ENCODE measurements at places on chromosomes 11 and 22. TPM values are rescaled to one million over a fixed set of nuclear protein-coding genes. Genes with fewer than 3 reads are reported as not detected.

Gene CCDC73
- polyA plus RNA-seq, result 0.26 TPM

GRCh38 chr11:3101921-3102640 is 44.9 kb upstream of the CARS1 start:
- no peak for DNase-seq

Gene NADSYN1
- polyA plus RNA-seq, result 32.2 TPM

Gene CALCA
- polyA plus RNA-seq, result 14.2 TPM

- DNase-seq, result no peak
Measured at GRCh38 chr11:113001709-113002108, 40.5 kb downstream of the NCAM1 start.

Gene GNAZ
- 6.4 TPM for polyA plus RNA-seq

GRCh38 chr22:19992481-19992911 is 24.1 kb downstream of the ARVCF start:
- DNase-seq, result no peak

DNA sequence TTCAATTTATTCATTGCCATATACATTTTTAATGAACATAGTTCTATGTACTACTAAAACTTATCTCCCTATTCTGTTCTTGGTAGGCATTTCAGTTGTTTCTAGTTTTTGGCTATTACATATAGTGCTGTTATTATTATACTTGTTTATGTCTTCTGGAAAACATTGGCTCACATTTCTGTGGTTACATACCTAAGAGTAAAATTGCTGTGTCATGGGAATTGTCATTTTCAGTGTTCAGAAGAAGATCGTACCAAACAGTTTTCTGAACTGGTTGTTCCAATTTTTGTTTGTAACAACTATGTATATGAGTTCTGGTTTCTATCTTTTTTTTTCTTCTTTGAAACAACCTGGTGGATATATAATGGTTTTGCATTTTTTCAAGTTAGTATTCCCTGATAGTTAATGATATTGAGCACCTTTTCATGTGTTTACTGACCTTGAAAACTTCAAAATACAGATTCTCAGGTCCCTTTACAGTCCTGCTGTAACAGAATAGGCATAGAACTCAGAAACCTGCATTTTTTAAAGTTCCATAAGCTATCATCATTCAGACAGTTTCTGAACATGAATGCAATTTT is 230.7 kb downstream of the JRKL start:
- no peak for DNase-seq

GRCh38 chr22:26574001-26574723 is 15.8 kb downstream of the TPST2 start:
- no peak for DNase-seq

Gene CSNK2A3
- polyA plus RNA-seq, result 3.0 TPM

DNA sequence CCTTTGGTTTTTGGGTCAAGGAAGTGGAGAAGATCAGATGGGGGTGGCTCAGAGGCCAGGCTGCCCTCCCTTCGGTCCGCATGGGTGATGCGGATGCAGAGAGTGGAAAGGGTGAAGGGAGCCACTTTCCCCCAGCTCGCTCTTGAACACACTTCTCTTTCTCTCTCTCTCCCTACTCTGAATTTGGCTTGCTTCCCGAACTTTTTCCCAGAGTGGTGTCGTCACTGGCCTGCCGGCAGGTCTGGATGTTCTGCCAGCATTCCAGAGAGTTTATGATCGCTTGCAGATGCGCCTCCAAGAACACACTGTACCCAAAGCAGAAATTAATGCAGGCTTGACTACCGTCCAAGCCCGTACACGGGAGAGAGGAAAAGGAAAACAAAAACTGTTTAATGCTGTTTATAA is 103.2 kb downstream of the ZBTB16 start:
- peak; percentile 89 for DNase-seq

DNA sequence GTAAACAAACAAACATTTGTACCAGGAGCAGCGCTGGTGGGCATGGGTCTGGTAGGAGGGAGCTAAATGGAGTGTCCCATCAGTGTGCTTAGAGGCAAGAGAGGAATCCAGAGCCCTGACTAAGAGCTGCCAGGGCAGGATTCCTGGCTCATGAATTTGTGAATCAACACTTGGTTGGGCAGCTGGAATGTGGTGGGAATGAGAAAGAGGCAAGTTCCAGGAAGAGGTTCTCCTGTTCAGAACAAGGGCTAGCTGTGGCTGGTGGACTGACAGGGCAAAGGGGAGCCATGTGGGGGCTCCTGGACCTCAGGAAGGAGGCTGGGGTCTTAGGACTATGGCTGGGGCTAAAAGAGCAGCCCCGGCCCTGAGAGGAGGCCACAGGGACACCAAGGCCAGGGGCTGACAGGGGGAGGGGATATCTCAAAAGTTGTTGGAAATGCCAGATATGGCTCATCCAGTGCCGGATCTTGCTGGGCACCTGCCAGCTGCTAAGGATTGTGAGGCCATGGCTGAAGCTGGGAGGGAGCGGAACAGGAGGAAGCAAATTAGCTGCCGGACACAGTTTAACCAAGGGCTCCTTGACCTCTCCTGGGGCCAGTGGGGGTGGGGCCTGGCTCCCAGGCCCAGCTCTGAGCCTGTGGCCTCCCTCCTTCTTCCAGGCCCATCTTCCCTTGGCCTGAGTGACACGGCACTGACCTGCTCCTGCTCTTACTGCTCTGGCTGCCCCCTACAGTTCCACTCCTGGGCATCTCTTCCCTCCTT is 14.6 kb upstream of the P2RY6 start:
- DNase-seq, result peak; percentile 59

DNA sequence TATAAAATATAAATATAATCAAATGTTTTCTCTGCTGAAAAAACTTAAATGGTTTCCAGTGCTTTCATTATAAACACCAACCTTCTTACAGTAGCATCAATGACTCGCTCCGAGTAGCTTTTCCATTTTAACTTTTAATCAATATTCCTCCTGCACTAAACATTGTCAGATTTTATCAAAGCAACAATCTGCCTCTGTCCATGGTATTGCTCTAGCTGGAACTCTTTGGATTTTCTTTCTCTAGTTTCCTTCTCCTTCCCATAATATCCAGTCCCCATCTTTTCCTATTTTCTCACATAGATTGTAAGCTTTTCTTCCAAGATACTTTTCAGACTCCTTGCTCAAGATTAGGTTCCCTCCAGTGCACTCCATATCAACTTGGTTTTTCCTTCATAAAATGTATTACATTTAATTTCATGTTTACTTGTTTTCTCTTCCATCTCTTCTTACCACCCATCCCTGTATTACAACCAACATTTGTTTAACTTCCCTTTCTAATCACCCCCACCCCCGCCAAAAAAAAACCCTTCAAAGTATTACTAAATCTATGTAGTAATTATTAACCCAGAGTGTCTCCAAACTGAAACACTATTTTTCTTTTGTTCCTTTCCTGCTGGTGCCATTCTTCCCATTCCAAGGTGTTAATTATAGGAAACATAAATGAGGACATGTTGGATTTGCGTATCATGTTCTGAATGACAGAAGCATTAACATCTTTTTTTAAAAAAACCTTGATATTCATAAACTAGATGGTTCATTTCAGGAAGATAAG is 716.5 kb downstream of the NELL1 start:
- DNase-seq, result no peak

Gene OTOG
- 0.27 TPM for polyA plus RNA-seq

Gene BAIAP2L2
- 1.3 TPM for polyA plus RNA-seq

- no peak for DNase-seq
Measured at GRCh38 chr11:57571606-57572005, 4.1 kb upstream of the UBE2L6 start.

- no peak for DNase-seq
Measured at GRCh38 chr22:49899530-49899929, 18.7 kb downstream of the ALG12 start.

GRCh38 chr22:32854351-32854804 is 52.9 kb downstream of the TIMP3 start:
- DNase-seq, result no peak

DNA sequence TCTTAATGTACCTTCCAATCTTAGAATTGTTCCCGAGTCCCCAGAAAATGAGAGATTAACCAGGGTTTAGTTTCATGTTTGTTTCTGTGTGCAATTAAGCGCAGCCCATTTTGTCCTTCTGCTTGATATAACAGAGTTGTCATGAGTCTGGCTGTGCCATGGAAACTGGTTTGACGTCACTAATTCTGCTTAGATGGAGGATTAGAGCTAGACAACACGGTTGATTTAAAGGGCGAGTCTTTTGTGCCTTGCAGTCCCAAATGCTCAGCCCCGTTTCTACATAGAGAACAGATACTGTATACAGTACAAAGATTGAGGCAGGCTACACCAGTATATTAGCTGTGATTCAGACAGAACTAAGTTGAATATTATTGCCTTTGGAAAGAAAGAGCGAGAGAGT is 45.5 kb upstream of the ALKBH3 start:
- DNase-seq, result no peak

Gene KDELR3
- polyA plus RNA-seq, result 10.3 TPM

DNA sequence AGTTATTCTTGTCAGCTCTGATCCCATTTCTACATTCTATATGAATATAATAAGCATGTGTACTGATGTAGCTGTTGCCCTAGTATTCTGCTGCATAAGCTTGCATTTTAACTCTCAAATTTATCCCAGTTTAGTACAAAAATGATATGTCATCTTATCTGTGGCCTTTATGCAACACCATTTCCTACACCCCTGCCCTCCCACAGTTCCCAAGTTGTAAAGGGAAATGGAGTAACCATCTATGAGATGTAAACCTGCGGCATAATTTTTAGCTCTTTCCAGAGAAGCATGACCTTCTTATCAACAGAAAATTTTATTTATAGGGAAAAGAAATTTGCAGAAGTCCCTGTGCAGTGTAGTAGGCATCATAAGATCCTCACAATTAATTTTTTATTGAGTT is 18.9 kb upstream of the CARD18 start:
- DNase-seq, result no peak

Gene TMPRSS4
- polyA plus RNA-seq, result 25.7 TPM

DNA sequence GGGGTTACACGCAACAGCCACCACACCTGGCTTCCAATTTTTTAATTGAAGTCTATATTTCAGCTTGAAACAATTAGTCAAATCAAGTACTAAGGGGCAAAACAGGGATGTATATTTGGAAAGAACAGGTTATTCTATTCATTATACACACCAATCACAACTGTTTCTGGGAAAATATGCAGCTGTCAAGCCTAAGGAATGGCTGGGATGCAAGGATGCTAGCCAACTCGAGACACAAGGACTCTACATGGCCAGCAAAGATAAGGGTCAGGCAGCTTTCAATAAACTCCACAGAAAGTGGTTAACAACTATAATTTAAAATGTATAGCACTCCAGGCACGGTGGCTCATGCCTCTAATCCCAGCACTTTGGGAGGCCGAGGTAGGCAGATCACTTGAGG is 126.8 kb upstream of the APOA1 start:
- DNase-seq, result no peak

Gene SCN3B
- polyA plus RNA-seq, result 1.4 TPM

DNA sequence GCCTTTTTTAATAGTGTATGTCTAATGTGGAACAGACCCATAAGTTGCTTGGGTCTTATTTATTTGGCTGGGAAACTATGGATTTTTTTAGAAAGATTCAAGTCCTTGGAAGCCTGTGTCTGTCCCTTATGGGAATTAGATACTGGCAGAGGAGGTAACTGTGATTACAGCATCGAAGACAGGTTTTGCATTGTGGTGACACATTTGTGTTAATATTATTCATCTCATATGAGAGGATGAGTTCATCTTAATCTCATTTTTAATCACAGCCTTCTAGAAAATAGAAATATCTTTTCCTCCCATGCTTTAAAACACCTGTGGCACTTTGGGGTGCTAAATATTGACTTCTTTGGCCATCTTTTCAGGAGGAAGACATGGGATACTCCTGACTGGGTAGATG is 9.2 kb downstream of the TAB1 start:
- no peak for DNase-seq

DNA sequence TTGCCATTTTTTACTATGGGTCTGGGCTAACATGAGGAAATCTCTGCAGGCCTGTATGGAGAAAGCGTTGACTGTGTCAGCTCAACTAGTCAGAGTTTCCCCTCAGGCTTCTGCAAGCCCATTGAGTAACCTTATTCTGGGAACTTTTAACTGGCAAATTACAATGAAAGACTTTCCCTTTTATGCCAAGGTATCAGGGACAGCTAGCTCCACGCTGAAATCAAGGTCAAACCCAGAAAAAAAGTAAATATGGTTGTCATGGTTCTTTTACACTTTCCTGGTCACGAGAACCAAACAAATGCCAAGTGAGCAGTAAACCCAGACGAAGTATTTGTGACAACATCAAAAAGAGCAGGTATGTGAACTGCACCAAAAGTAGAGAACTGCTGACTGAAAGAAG is 13.8 kb downstream of the OSBP start:
- no peak for DNase-seq

Gene OSBP2
- 5.8 TPM for polyA plus RNA-seq

DNA sequence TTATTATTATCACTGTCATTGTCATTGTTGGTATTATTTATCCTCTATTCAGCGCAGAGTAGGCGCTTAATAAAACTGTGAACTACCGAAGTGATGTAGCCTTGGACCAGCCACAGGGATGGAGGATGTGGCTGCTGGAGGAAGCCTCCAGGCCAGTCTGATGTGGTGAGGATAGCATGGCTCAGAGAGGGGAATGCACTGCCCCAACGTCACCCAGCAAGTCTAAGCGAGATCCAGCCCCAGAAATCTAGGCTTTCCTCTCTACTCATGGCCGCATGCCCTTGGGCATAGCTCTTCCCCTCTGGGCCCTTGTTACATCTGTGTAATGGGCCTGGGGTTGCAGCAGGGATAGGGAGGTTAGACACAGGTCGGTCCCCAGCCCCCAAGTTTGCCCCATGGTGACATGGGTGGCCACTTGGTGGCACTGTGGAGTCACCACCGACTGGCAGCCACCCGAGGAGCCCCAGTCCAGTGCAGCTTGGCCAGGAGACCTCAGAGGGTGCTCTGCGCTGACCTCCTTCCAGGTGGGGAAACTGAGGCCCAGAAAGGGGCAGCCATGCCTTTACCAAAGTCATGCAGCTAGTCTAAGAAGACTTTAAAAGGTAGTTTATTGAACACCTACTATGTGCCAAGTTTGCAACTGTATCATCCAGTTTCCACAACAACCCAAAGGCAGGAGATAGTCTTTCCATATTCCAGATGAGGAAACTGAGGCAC is 395.7 kb downstream of the MN1 start:
- no peak for DNase-seq

DNA sequence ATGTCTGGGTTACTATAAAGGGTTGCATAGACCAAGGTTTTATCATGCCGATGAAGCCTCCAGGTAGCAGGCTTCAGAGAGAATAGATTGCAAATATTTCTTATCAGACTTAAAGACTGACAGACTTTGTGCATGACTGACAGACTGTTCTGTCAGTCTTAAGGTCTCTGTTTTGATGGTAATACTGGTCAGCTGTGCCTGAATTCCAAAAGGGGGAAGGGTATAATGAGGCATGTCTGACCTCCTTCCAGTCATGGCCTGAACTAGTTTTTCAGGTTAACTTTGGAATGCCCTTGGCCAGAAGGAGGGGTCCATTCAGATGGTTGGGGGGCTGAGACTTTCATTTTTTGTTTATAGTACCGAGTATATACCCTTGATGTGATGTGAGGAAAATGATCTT is 4.7 kb upstream of the KCTD14 start:
- DNase-seq, result no peak

- no peak for DNase-seq
Measured at GRCh38 chr11:118975771-118976709, 4.5 kb downstream of the FOXR1 start.

Gene PHF21B
- polyA plus RNA-seq, result 3.1 TPM

- no peak for DNase-seq
Measured at GRCh38 chr11:12735262-12735661, 61.0 kb downstream of the TEAD1 start.

- no peak for DNase-seq
Measured at GRCh38 chr22:44676441-44677352, 25.3 kb upstream of the PRR5 start.

Gene ME3
- 12.6 TPM for polyA plus RNA-seq
